Breast epithelium (tissue), 4 donors: ENCODE measurements at places on chromosomes 12 and 14. TPM values are rescaled to one million over a fixed set of nuclear protein-coding genes. Genes with fewer than 3 reads are reported as not detected.

The SOAT2 gene
- 0.16 TPM for total RNA-seq

DNA sequence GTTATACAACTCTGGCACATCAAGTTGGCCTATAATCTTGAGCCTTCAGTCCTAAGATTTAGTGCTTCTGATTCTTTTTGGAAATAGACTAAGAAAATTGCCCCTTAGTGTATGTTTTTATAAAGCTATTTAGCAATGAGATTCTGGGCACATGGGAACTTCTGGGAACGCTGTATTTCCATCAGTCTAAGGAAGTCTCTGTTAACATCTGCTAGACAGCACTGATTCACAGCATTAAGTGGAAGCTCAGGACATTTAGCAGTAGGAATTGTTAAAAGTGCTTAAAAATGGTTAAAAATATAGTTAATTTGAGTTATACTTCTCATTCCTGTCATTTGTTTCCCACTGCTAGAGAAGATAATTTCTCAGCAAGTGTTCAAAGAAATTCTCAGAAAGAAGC is 579.1 kb downstream of the SLC16A7 start:
- no peaks in the 10 kb centered on the region for H3K27me3 ChIP-seq

GRCh38 chr14:100031506-100032281 is 33.5 kb upstream of the EVL start:
- H3K27me3 ChIP-seq, result no peaks in the 10 kb centered on the region
- peaks cover 4% of the 10 kb centered on the region for H3K4me1 ChIP-seq
- peak overlapping the region; percentile 82 for H3K27ac ChIP-seq

DNA sequence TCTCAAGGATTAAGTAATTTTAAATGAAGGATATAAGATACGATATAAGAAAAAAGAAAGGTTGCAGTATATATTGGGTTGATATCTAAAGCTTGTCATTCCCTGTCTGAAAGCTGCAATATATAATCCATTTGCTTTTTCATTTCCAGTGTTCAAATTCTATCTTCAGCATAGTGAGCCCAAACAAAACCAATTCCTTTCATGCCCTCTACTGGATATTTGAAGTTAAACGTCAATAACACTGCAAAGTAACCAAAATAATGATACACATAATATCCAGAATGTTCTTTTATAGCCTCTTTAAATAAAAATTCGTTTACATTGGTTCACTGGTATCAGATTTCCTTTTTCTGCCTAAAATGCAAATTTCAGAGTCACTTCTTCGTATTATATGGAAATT is 64.5 kb upstream of the DAAM1 start:
- no peaks in the 10 kb centered on the region for H3K27me3 ChIP-seq
- no peak for DNase-seq
- no peak overlapping the region for H3K27ac ChIP-seq
- H3K4me1 ChIP-seq, result no peaks in the 10 kb centered on the region
- no peaks in the 10 kb centered on the region for H3K36me3 ChIP-seq

GRCh38 chr14:105909046-105909827 is 382.9 kb downstream of the TMEM121 start:
- DNase-seq, result no peak
- H3K27ac ChIP-seq, result no peak overlapping the region
- no peaks in the 10 kb centered on the region for H3K4me1 ChIP-seq
- H3K27me3 ChIP-seq, result no peaks in the 10 kb centered on the region
- H3K4me3 ChIP-seq, result no peak overlapping the region

GRCh38 chr12:48932878-48933277 is 7.6 kb upstream of the FKBP11 start:
- H3K4me1 ChIP-seq, result no peaks in the 10 kb centered on the region
- H3K4me3 ChIP-seq, result no peak overlapping the region
- peak overlapping the region; percentile 12 for H3K27ac ChIP-seq
- DNase-seq, result no peak

GRCh38 chr14:59107819-59108218 is 80.6 kb upstream of the DAAM1 start:
- no peaks in the 10 kb centered on the region for H3K4me1 ChIP-seq
- no peak overlapping the region for H3K4me3 ChIP-seq
- DNase-seq, result no peak

The C14orf180 gene
- 32.3 TPM for total RNA-seq

The MRPS35 gene
- total RNA-seq, result 37.7 TPM

DNA sequence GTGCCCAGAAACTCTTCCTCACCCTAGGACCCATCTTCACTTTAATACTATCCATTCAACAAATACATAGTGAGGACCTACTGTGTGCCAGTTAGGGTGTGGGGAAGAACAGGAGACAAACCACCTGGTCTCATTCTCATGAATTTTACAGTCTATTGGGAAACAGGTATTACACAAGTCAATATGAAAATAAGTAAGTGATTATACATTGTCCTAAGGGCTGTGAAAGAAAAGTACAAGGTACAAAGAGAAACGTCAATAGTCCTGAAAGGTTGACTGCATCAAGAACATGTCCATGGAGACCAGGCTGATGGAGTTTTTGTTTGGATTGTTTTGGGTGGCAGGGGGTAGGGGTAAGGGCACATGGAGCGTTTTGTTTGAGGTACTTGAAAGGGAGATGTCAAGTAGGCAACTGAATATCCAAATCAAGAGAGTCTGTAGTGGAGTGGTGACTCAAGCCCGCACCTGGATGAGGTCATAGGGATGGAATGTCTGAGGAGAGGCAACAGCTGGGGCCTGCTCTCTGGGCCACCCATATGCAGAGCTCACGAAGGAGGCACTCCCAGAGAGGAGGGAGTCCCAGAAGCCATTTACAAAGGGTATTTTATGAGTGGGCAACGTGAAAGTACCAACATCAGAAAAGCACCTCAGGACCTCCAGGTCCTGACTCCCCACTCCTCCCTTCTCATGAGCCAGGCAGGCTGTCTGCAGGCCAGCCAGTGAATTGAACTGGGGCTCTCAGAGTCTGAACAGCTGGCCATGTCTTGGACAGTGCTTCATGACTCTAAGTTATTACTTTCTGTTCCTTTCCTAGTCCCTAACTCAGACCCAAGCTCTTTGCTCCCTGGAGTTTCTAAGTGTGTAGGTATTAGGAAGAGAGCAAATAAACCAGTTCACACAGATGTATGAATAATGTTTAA is 272.0 kb downstream of the ZFP36L1 start:
- H3K27me3 ChIP-seq, result no peaks in the 10 kb centered on the region
- no peaks in the 10 kb centered on the region for H3K36me3 ChIP-seq
- no peak overlapping the region for H3K4me3 ChIP-seq
- H3K27ac ChIP-seq, result peak overlapping the region; percentile 80

DNA sequence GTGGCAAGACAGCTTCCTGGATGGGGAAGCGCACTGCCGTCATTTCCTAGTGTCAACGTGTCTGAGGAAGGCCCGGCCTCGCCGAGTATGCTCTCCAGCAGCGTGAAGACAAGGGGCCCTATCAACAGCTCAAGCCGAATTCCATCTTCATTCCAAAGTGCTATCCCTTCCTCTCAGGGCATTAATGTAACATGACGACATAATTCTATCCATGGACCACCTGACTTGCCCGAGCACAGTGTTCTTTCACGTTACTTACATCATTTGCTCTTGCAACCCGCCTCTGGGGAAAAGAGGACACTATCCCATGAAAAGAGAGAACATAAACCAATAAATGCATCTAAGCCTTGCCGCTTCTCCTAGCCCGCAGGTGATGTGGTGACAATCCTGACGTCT is 22.9 kb downstream of the CCDC92 start:
- no peaks in the 10 kb centered on the region for H3K36me3 ChIP-seq
- no peaks in the 10 kb centered on the region for H3K27me3 ChIP-seq
- no peak for DNase-seq
- H3K4me3 ChIP-seq, result no peak overlapping the region
- no peaks in the 10 kb centered on the region for H3K4me1 ChIP-seq

GRCh38 chr12:60689137-60689536 is 1093.3 kb downstream of the SLC16A7 start:
- H3K27me3 ChIP-seq, result no peaks in the 10 kb centered on the region
- H3K4me1 ChIP-seq, result no peaks in the 10 kb centered on the region
- no peaks in the 10 kb centered on the region for H3K36me3 ChIP-seq
- H3K27ac ChIP-seq, result no peak overlapping the region
- H3K4me3 ChIP-seq, result no peak overlapping the region

The TEDC1 gene
- total RNA-seq, result 6.7 TPM

The LRP1-AS gene
- total RNA-seq, result not detected

The ZNF641 gene
- 22.9 TPM for total RNA-seq

GRCh38 chr14:104036212-104036611 is 49.3 kb upstream of the ASPG start:
- no peaks in the 10 kb centered on the region for H3K4me1 ChIP-seq
- no peaks in the 10 kb centered on the region for H3K36me3 ChIP-seq
- H3K27ac ChIP-seq, result no peak overlapping the region
- no peak overlapping the region for H3K4me3 ChIP-seq
- no peak for DNase-seq

DNA sequence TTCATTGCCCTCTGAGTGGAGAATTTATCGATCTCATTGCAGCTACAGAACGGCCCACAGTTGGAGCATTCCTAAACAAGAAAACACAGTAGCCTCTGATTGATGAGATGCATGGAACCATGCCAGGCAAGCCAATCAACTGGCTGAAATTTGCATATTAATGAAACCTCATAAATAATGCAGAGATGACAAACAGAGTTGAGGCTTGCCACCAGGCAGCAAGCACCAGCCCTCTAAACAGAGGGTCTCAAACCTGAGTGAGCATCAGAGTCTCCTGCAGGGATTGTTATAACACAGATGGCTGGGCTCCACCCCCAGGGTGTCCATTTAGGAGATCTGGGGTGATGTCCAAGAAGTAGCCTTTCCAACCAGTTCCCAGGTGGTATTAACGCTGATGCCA is 60.9 kb upstream of the CMKLR1 start:
- DNase-seq, result no peak
- no peak overlapping the region for H3K27ac ChIP-seq
- no peaks in the 10 kb centered on the region for H3K27me3 ChIP-seq
- no peak overlapping the region for H3K4me3 ChIP-seq
- H3K4me1 ChIP-seq, result no peaks in the 10 kb centered on the region
- H3K36me3 ChIP-seq, result no peaks in the 10 kb centered on the region

- H3K27ac ChIP-seq, result no peak overlapping the region
- no peak for DNase-seq
- H3K27me3 ChIP-seq, result no peaks in the 10 kb centered on the region
Observed at GRCh38 chr12:112199136-112199535, 73.8 kb downstream of the TRAFD1 start.

GRCh38 chr14:36941783-36942521 is 230.5 kb downstream of the SLC25A21 start:
- DNase-seq, result peak; percentile 35
- no peaks in the 10 kb centered on the region for H3K27me3 ChIP-seq
- H3K4me1 ChIP-seq, result no peaks in the 10 kb centered on the region
- no peak overlapping the region for H3K27ac ChIP-seq
- H3K36me3 ChIP-seq, result no peaks in the 10 kb centered on the region
- H3K4me3 ChIP-seq, result no peak overlapping the region

DNA sequence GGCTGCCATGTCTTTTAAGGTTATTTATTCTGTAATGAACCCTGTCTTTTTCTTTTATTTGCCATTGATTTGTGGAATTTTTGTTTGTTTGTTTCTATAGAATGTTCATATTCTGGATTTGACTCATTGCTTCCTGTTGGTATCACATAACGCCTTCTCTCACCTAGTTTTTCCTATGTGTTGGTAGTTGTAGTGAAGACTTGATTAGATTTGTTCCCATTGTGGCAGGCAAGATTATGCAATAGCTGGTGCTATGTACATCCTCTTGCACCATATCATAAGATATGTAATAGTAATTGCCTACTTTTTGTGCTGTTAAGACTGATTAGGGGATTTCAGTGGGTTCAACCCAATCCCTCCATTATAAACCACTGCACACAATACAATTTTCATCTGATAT is 3.9 kb upstream of the KRT6B start:
- H3K27ac ChIP-seq, result no peak overlapping the region
- no peaks in the 10 kb centered on the region for H3K27me3 ChIP-seq
- peaks cover 5% of the 10 kb centered on the region for H3K4me1 ChIP-seq
- H3K36me3 ChIP-seq, result no peaks in the 10 kb centered on the region

DNA sequence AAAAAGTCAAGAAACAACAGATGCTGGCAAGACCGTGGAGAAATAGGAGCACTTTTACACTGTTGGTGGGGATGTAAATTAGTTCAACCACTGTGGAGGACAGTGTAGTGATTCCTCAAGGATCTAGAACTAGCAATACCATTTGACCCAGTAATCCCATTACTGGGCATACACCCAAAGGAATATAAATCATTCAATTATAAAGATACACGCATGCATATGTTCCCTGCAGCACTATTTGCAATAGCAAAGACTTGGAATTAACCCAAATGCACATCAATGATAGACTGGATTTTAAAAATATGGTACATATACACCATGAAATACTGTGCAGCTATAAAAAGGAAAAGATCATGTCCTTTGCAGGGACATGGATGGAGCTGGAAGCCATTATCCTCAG is 18.0 kb upstream of the CATSPERB start:
- H3K27me3 ChIP-seq, result no peaks in the 10 kb centered on the region
- H3K4me1 ChIP-seq, result no peaks in the 10 kb centered on the region
- H3K36me3 ChIP-seq, result no peaks in the 10 kb centered on the region
- H3K4me3 ChIP-seq, result no peak overlapping the region
- no peak overlapping the region for H3K27ac ChIP-seq

DNA sequence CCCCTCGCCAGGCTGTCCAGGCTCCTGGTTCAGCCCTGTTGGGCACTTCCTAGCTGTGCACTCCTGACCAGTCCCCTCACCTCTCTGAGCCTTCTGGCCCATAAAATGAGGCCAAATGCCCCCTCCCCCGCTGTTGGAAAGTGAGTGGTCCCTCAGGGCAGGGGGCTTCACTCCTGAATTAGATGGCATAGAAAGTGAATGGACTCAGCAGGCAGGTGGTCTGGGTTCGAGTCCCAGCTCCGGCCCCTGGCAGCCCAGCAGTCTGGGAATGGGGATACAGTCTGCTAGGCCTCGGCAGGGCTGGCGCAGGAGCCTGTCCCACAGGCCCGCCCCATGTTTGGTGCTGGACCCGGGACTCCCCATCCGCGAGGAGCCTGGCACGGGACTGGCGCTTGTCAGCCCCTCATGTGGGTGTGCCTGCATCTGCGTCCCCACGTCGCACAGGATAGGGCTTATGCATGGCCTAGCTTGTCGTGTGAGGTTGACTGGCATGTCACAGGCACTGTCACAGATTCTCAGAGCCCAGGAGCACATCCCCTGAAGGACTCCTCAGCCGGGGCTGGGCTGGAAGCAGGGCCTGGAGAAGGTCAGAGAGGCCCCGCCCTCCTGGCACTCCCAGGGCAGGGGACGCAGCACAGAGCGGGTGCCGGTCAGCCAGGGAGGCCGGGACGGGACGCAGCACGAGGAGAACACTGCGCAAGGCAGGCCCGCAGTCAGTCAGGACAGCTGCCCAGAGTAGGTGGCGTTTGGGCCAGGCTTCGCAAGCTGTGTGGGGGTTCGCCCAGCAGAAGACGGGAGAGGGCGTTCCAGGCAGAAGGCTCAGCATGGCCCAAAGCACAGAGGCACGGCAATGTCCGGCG is 40.5 kb downstream of the DIO3 start:
- H3K27ac ChIP-seq, result no peak overlapping the region
- peak; percentile 12 for DNase-seq
- H3K4me1 ChIP-seq, result no peaks in the 10 kb centered on the region
- no peak overlapping the region for H3K4me3 ChIP-seq
- no peaks in the 10 kb centered on the region for H3K36me3 ChIP-seq

The EML5 gene
- total RNA-seq, result 4.3 TPM
